Activated CD4-positive, alpha-beta T cell treated with anti-CD3 and anti-CD28 coated beads for 1 hour (primary cell): ENCODE measurements at places on chromosomes 5 and 9.

DNA sequence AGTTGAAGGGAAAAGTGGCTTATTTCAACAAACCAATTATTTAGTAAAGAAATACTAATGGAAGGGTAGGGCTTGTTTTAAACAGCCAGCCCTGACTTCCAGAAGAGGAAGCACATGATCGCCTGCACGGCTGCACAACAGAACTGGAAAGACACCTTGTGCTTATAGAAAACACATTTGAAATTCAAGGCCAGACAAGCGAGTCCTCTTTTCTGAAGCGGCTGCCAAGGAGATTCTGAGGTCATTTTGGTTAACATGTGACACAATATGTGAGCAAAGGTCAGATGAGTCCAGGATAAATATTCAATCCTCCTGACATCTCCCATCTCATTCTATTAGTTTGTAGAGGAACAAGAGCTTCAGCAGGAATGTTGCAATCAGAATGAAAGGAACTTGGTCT, 461.4 kb upstream of the ST8SIA4 start:
- DNase-seq: no peak

DNA sequence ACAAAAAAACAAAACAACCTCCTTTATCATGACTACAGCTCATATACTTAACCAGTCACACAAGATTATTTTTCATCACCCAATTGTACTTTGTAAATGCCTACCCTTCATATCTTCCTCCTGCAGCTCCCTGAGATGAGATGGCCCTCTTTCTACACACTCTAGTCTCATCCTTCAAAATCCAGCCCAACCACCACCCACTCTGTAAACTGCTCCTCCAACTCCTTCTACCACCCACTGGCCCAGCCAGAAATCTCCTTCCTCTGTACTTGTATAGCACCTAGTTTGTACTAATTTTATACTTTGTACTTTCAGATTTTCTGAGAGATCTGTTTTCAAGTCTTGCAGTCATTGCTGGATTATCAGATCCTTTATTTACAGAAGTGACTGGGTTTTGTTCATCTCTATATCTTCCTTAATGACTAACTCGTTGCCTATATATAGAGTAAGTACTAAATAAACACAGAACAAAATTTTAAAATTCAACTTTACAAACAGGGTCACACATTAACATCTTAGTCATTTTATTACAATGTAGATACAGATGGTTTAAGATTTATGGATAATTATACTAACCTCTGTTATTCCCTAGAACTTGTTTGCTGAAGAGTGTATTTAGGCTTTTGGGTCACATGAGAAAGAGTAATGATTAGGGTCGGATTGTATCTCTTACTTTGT, 155.7 kb downstream of the NFIB start:
- no peak for DNase-seq

- no peak for DNase-seq
Observed at GRCh38 chr5:172569861-172570558, 71.1 kb upstream of the NEURL1B start.

DNA sequence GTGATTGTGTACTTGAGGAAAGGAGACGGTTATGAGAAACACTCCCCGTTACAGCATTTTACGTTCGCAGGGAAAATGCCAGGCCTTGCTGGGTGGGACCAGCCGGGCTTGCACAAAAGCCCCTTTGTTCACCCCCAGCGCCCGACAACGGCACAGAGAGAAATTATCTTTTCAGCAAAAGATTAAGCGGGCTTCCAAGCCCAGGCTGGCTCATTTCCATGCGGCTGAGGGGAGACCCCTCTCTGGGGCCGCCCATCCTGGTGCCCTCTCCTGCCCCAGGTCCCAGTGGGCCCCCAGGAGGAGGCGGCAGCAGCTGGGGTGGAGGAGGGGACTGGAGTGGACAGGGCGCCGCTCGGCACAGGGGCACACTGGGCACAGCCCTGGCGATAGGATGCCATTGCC, 50.8 kb upstream of the NOTCH1 start:
- no peak for DNase-seq

- no peak for DNase-seq
Observed at GRCh38 chr5:172875505-172876279, 41.6 kb downstream of the ERGIC1 start.

- DNase-seq: no peak
Observed at GRCh38 chr9:23941051-23941450, 115.0 kb upstream of the ELAVL2 start.

- no peak for DNase-seq
Observed at GRCh38 chr5:135494196-135494595, 41.6 kb downstream of the NEUROG1 start.

GRCh38 chr9:87551772-87552217, 54.1 kb downstream of the DAPK1 start:
- no peak for DNase-seq

DNA sequence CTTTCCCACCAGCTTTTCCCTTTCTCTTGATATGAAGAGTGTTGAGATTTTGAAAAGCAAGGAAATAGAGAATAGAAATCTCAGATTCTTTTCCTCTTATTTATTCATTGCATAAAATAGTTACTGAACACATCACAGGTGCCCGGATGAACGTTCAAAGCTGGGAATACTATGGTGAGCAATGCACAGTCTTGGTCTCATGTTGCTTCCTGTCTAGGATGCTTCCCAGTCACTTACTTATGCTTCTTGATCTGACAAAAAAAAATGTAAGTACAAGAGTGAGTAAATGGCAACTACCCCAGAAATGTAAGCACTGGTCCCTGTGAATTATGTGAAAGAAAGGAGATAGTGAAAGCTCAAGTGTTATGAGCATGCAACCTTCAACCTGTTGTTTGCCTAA, 153.5 kb upstream of the S1PR3 start:
- no peak for DNase-seq

- DNase-seq: no peak
Observed at GRCh38 chr5:140134277-140134935, 8.7 kb downstream of the IGIP start.

- no peak for DNase-seq
Observed at GRCh38 chr5:57595523-57595991, 112.9 kb upstream of the ACTBL2 start.

GRCh38 chr9:86714999-86715398, 232.3 kb downstream of the GAS1 start:
- no peak for DNase-seq

DNA sequence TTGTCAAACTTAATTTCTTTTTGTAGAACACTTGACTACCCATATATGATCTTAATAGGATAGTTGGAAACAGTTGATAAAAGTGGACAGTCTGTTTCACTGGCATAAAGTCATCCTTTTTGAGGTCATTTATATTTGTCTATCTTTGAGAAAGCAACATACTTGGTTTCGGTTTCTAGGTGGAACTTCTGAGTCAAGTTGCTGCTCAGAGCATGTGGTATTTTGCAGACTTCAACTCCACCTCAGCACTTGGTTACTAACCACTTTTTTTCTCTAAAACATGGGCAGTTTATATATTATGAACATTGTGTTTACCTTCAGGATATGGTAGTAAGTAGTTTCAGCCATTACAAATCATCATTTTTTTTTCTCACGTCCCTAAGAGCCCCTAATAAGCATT, 1749.0 kb upstream of the C9orf72 start:
- DNase-seq: no peak

- DNase-seq: no peak
Observed at GRCh38 chr5:110401881-110402280, 324.6 kb downstream of the TMEM232 start.

DNA sequence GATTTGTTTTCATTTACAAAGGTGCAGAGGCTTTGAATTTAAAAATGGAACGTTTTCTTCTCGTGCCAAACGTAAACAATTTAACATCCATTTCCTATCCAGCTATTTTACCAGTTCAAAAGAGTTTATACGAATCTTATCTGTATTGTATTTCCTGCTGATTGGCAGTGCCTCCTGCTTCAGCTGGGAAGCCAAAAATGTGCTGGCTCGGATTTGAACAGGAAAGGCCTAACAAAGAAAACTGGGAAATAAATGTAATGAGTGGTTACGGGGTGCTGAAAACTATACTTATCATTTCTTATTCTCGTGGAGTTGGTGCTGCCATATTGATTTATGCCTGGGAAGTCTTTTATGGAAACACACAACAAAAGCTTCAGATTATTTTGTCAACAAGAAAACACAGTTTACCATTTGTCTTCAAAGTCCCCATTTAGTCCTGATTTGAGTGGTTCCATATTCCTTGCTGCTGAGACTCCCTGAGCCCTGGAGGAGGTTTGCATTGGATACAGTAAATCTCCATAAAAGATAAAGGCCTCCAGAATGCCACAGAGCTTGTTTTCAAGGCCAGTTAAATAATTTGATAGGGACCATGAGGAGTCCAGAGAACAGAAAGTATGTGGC, 507.4 kb downstream of the RASEF start:
- no peak for DNase-seq

- DNase-seq: no peak
Observed at GRCh38 chr5:122374110-122374509, 62.1 kb downstream of the SNCAIP start.
